Gastrocnemius medialis (tissue), 4 donors: ENCODE measurements at places on chromosomes 5 and 9. TPM values are rescaled to one million over a fixed set of nuclear protein-coding genes. Genes with fewer than 3 reads are reported as not detected.

The EGR1 gene
- total RNA-seq, result 9.8 TPM

- DNase-seq, result peak; percentile 70
Measured at GRCh38 chr9:96612105-96612965, 7.3 kb downstream of the CDC14B start.

DNA sequence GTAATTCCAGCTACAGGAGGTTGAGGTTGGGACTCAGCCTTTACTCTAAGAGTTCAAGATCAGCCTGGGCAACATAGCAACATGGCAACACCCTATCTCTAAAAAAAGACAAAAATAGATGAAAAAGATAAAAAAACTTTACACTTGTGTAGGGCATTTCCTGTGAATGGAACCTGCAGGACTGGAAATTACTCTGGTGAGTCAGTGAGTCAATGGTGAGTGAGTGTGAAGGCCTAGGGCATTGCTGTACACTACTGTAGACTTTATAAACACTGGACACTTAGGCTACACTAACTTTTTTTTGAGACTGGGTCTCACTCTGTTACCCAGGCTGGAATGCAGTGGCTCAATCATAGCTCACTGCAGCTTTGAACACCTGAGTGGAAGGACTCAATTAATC, 19.5 kb upstream of the ARSI start:
- no peak for DNase-seq

GRCh38 chr5:124736805-124737188, 9.6 kb downstream of the ZNF608 start:
- DNase-seq, result no peak

DNA sequence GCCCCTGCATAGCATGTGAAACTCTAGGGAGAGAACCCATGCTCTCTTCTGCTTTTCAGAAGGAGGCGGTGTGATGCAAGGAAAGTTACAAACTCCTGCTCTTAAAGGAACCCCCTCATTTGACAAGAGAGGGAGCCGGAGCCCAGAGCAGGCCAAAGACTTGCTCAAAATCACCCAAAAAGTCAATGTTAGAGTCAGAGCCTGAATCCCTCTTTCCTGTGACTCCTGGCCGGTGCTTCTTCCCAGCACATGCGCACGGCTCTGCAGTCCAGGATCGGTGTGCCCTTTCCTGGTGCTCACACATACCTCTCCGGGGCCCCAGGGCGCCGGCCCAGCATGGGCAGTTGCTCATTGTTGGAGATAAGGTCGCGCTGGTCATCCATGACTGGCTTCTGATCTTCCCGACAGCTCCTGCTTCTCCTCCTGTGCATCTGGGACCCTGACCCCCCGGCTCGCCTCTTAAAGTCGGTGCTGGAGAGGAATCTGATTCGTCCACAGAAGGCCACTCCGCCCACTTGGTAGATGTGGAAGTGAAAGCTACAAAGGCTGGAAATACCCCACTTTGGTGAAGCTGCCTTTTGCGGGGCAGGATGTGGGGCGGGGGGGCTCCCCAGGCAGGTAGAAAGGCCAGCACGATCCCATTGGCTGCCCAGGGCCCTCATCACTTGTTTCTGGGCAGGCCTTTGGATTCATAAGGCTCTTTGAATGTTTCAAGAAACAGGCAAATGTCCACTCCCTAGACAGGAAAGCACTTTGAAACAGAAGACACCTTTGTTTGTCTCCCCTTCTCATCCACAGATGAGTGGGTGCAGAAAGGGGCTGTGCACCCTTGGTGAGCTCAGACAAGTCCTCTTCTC, at the start of gene CD74:
CD74 (minus strand) TSS at position 592 of the 857 bp plus-strand sequence; CDS start at position 431, 161 bp downstream.
- peak; percentile 62 for DNase-seq

The LECT2 gene
- not detected for total RNA-seq

- DNase-seq, result peak; percentile 76
Measured at GRCh38 chr5:141508798-141509611, 20.1 kb downstream of the PCDHGC5 start.
